ENCODE measurements at places on chromosomes 3 and 15. TPM values are rescaled to one million over a fixed set of nuclear protein-coding genes. Genes with fewer than 3 reads are reported as not detected.

Gene MESP1
- total RNA-seq, result 3.4 TPM

DNA sequence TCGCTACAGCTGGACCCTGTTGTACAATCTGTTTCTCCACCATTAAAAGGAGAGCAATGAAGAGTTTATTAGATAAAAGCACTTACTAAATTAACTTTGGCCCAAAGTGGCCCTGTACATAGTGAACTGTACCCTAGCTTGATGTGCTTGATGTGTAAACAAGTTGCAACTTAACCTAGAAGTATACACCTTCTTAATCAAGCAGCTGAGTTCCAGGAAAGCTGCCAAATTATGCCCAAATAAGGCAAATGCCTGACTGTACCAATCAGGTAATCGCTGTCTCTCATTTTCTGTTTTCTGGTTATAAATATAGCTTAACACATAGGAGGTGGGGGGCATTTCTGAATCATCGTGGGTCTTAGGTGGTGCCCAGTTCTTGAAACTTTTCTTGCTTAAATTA lies 704.8 kb upstream of the CBLB start:
- DNase-seq, result no peak

- no peak for DNase-seq
These were observed 163.1 kb downstream of the CNTN4 start for GRCh38 chr3:2261747-2262146.

Gene GRK7
- 0.07 TPM for total RNA-seq

DNA sequence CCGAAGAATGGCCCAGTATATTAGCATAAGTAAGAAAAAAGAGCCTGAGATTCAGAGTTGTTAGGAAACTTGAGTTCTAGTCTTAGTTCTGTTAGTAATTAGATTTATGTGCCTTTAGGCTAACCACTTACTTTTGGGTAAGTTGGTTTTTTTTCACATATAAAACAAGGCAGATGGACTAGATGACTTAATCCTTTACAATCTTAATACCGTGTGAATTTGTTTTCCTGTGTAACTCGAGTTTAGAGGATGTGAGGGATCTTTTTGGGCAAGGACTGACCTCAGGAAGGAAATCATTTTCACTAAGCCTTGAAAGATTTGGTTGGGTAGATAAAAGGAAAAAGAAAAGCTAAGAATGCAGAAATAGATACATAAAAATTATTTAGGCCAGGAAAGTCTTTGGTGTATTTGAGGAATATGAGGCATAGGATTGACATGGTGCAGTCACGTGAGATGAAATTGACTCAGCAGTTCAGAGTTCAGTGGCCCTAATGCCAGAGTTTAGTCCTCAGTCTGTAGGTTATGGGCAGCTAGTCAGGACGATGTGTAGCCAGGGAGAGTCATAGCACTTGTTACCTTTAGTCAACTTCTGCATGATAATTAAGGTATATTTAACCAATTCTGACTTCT lies 34.6 kb downstream of the PAK2 start:
- DNase-seq, result no peak

Gene ASB14
- not detected for total RNA-seq

DNA sequence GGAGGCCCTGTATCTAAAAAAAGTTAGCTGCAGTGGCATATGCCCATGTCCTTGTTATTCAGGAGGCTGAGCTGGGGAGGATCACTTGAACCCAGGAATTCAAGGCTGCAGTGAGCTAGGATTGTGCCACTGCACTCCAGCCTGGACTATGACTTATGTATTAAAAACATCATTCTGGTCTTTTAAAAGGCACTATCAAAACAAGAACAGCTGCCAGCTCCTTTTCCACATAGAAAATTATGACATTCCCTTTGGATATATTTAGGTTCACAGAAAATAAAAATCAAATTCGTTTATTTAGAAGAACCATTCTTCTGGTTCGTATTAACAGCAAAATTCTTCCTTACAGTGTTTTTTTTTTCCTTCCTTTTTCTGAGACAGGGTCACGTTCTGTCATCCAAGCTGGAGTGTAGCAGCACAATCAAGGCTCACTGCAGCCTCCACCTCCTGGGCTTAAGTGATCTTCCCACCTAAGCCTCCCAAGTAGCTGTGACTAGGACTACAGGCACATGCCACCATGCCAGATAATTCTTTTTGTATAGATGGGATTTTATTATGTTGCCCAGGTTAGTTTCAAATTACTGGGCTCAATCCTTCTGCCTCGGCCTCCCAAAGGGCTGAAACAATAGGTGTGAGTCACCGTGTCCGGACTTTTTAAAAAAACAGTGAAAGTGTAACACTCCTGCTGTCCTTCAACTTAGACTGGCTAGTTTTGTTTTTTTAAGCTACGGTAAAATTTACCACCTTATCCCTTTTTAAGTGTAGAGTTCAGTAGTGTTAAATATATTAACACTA lies 13.9 kb downstream of the ICE2 start:
- no peak for DNase-seq

DNA sequence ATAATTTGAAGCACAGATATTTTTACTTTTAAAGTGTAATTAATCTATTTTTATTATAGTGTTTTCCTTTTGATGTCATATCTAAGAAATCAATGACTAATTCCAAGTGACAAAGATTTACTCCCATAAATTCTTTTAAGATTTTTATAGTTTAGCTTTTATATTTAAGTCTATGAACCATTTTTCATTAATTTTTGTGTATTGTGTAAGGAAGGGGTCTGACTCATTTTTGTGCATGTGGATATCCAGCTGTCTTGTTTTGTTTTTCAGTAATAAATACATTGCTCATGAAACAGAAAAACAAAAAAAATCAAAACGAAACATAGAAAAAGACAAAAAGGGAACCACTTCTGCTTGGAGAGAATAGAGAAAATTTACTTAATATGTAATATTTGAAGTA lies 145.1 kb downstream of the EPHA6 start:
- no peak for DNase-seq

DNA sequence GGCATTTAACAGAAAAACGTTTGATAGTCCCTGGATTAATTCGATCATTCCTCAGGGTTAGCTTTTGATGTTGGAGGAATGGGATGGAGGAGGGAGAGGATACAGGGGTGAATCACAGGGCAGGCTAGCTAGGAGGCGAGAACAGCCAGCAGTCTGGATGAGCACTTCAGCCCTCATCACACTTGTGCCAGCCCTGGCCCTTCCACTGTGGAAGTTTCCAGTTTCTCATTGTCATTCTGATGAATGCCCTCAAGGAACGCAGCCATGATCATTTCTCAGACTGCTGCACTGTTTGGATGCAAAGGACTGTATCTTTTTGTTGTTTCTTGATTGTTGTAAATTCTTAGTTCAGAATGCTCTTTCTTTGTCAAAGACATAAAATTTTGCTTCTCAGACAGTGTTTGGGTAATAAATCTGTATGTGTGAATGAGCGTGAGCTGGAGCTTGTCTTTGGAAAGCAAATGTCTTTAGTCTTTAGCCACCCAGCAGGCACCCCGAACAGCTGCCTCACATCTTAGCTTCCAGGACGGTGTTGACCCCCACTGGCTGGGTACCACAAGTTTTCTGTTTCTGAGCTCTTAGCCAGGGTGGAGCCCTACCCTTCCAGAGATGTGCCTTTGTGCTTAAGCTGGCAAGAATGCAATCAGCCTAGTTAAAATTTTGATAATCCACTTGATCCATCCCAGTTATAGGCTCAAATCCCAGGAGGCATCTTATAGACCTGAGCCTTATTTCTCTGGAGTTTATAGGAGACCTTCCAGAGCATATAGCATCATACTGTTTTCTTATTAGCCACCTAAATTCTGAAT lies 121.1 kb downstream of the PDCD6IP start:
- no peak for DNase-seq

Gene TRIM71
- 0.22 TPM for total RNA-seq

Gene DAPK2
- 1.5 TPM for total RNA-seq

Gene CDV3
- 212 TPM for total RNA-seq

GRCh38 chr15:94360251-94360685 lies 128.9 kb downstream of the MCTP2 start:
- no peak for DNase-seq

DNA sequence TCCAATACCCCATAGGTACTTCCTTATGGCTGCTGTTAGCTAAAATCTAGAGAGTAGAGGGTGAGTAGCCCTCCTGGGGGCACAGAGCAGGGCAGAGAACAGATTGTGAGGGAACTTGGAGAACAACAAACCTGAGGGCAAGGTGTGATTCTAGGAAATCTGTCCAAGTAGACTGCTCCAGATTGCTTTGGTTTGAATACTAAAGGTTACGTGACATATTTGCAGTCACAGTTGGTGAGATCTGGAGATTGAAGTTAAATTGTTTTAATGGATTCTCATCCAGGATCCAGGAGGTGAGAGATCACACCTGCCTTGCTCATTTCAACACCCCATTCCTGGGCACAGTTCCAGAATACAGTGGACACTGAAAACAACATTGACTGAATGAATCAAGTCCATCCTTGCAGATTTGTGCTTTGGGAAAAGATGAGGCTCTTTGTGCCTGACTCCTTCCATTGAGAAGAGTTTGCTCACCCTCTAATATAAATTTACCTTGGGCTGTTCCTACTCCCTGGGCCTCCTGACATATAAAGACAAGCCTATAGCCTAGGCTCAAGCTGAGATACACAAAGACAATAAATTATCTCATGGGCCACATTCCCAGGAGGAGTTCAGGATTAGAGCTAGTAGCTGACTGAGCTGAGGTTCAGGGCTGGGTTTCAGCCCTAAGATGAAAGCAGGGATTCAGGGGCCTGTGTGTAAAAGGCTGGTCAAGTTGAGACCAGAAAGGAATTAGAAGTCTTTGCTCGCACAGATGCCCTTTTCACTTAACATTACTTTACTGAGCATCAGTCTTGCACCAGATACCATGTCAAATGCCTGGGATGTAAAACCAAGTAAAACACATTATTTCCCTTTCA lies 400.9 kb upstream of the MCTP2 start:
- no peak for DNase-seq

- DNase-seq, result no peak
These were observed 130.7 kb upstream of the TSC22D2 start for GRCh38 chr3:150277444-150277843.

DNA sequence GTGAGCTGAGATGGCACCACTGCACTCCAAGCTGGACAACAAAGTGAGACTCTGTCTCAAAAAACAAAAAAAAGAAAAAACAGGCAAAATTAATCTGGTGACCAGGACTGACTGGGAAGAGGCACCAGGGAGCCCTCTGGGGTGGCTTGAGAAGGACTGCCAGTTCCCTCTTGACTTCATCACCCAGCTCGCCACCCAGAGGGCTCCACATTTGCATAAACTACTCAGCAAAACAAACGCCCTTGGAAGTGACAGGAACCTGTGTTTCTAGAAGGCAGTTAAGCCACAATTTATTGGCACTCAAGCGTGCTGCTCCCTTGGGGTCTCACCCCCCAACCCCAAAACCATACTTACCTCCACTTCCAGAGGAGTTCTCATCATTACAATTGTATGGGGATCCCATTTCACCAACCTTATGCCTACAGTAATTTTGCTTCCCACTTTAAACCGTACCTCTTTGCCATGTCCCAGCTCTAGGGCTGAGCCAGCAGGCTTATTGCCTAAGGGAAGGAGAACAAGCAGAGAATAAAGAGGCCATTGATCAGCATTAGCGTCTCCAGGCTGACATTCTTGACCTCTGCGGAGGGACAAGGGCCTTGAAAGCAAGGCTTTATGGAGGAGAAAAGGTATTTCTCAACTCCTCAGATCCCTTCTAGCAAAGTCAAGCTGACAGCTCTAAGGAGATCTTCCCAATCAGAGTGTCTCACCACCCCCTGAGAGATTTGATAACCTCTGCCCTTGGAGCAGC lies 357.4 kb downstream of the SHQ1 start:
- no peak for DNase-seq

GRCh38 chr3:8768364-8769087 lies 887 bp downstream of the OXTR start:
- DNase-seq, result peak; percentile 13

- no peak for DNase-seq
These were observed 130.6 kb downstream of the SMAD6 start for GRCh38 chr15:66832664-66833063.

Gene OTOL1
- total RNA-seq, result not detected

GRCh38 chr3:158794936-158795518 lies 6.8 kb upstream of the MFSD1 start:
- DNase-seq, result no peak

Gene CCDC80
- total RNA-seq, result not detected

Gene FANCD2
- total RNA-seq, result 97.9 TPM

Gene NEK11
- total RNA-seq, result 1.2 TPM

Gene TLR9
- total RNA-seq, result 2.0 TPM

Gene GREM1
- not detected for total RNA-seq

Gene CPLX3
- total RNA-seq, result not detected

DNA sequence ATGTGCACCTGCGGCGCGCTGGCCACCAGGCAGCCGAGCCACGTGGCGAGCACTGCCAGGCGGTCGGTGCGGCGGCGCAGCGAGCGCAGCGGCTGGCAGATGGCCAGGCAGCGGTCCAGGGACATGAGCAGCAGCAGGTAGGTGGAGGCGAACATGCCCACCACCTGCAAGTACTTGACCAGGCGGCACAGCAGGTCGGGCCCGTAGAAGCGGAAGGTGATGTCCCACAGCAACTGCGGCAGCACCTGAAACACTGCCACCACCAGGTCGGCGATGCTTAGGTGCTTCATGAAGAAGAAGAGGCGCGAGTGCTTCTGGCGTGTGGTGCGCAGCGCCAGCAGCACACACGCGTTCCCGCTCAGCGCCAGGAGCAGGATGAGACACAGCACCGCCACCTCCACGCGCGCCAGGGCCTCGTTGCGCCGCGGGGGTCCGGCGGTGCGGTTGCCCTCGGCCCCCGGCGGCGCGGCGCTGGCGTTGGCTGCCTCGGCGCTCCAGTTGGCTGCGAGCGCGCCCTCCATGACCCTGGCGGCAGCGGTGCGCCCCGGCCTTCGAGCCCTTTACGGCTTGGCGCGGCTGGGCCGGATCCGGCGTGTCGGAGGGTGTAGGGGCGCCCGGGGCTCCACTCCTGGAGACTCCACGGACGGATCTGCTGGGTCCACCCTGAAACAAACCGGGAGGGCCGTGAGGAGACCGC lies 1.6 kb downstream of the OXTR start:
- DNase-seq, result peak; percentile 46

Gene STAB1
- 0.09 TPM for total RNA-seq

Gene NTRK3
- total RNA-seq, result not detected

Gene LSMEM2
- total RNA-seq, result not detected

Gene DCLK3
- not detected for total RNA-seq

GRCh38 chr3:20194793-20195460 lies 8.9 kb upstream of the SGO1 start:
- no peak for DNase-seq

GRCh38 chr3:51340013-51340829 lies 44.9 kb upstream of the MANF start:
- no peak for DNase-seq

DNA sequence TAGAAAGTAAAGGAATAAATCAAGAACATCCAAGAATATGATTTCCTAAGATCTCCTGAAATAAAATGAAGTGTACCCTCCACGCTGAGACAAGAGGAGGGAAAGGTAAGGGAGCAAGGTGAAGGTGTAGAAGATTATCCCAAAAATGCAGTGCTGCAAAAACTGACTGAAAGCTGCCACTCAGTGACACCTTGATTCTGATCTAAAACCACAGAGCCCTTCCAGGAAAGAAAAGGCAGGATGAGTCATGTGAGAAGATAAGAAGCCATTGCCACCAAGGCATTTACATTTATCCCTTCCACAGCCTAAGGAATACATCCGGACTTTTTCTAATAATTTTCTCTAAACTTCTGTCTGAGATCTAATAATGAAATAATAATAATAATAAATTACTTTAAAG lies 49.9 kb downstream of the IGSF11 start:
- no peak for DNase-seq

- DNase-seq, result no peak
These were observed 22.3 kb downstream of the CD200 start for GRCh38 chr3:112355307-112355687.
